ENCODE measurements at places on chromosomes 3 and 15. TPM values are rescaled to one million over a fixed set of nuclear protein-coding genes. Genes with fewer than 3 reads are reported as not detected.

DNA sequence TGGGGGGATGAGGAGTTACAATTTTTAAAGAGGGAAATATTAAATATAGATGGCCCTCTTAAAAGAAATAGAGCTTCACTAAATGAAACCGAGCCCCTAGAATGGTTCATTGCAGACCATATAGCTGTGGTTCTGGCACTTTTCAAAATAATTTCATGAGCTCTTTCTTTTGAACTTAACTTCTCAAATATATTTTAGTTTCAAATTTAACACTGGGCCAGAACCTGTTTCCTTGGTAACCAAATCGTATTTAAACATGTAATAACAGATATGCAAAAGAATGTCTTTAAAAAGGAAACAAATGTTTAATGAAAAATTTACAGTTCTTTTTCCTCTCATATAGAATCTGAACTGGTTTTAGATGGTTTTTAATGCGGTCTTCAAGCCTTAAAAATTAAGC, 20.1 kb downstream of the ZBTB38 start:
- DNase-seq, result no peak

GRCh38 chr3:11757441-11757875, 89.2 kb downstream of the TAMM41 start:
- DNase-seq, result no peak

Gene NANOGP8
- not detected for total RNA-seq

- no peak for DNase-seq
Observed at GRCh38 chr3:129106320-129106719, 15.3 kb downstream of the RAB43 start.

Gene CFAP92
- 1.6 TPM for total RNA-seq

DNA sequence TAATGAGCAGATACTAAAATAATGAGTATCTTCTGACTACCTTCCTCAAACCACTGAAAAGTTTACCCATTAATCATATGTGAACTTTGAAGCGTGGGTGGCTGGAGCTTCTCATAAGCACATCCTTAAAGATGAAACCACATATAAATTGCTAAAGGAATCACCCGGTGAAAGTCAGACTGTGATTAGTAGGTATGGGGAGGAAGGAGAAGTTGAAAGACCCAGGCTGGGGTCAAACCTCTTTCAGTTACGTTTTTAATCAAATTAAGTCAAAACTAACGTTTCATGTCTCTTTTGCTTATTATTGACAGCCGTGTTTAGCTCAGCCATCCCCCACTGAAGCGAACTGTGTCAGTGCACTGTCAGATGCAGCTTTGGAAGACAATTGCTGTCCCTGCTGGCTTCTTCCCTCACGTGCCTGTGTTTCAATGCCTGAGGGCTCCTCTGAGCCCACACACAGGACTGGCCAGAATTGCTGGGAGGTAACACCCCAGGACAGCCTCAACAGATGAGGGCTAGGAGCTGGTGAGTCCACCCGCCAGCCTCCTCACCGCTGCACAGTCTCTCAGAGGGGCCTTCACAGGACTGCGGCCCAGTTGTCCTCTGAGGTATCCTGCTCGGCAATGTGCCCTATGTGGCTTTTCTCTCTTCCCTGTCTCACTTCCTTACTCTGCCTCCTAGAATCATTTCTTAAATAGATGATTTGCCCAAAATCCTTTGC, 29.3 kb upstream of the SH3BP5 start:
- no peak for DNase-seq

Gene CADM2
- total RNA-seq, result 64.8 TPM

- DNase-seq, result no peak
Observed at GRCh38 chr3:154852515-154852914, 227.6 kb upstream of the MME start.

- no peak for DNase-seq
Observed at GRCh38 chr15:100018191-100018590, 285.0 kb upstream of the LYSMD4 start.

- peak; percentile 30 for DNase-seq
Observed at GRCh38 chr3:133578548-133579191, 5.2 kb downstream of the CDV3 start.

Gene ACAN
- 0.41 TPM for total RNA-seq

Gene MORC1
- under 0.01 TPM for total RNA-seq

- DNase-seq, result no peak
Observed at GRCh38 chr3:119524931-119525662, 26.8 kb downstream of the TIMMDC1 start.

DNA sequence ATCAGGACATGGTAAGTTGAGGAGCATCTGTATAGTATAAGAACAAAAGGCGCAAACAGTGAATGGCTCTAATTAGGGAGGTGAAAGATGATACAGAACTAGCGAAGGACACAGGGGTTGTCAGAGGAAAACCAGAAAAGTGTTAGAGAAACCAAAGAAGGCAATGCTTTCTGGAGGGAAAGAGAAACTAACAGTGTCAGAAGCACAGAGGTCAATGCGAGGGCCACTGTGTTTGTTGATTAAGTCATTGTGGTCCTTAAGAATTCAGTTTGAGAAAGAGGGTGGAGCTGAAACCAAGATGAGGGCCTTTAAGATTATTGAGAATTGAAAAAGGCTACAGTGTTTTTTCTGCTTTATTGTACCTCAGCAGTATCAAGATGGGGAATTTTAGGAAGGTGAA, 28.8 kb downstream of the ATG7 start:
- no peak for DNase-seq
